Activated CD8-positive, alpha-beta memory T cell treated with anti-CD3 and anti-CD28 coated beads, Interleukin-2, amount 10 ng/mL, durations not matched to agents 7 days and 5 days (primary cell): ENCODE measurements at places on chromosomes 2 and 18. TPM values are rescaled to one million over a fixed set of nuclear protein-coding genes. Genes with fewer than 3 reads are reported as not detected.

Gene C1GALT1C1L
- total RNA-seq: 0.19 TPM

Gene LDAH
- 21.3 TPM for total RNA-seq

GRCh38 chr2:85772019-85772745, 18.4 kb downstream of the ATOH8 start:
- DNase-seq: no peak
- H3K4me1 ChIP-seq: peaks cover 5% of the 10 kb centered on the region
- no peak overlapping the region for H3K27ac ChIP-seq
- H3K4me3 ChIP-seq: no peak overlapping the region
- H3K27me3 ChIP-seq: peaks cover 45% of the 10 kb centered on the region

DNA sequence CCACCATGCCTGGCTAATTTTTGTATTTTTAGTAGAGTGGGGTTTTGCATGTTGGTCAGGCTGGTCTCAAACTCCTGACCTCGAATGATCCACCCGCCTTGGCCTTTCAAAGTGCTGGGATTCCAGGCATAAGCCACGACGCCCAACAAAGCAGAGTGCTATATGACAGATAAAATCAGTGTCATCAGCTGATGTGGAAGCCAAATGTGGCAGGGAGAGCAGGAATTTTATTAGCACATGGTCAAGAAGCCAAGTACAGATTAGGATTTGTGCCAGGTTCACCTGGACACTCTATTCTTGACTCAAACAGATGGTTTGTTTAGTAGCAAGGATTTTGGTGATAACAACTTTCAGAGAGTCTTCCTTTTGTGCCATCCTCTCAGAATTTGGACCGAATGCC, 62.7 kb downstream of the LCLAT1 start:
- no peak overlapping the region for H3K27ac ChIP-seq
- H3K27me3 ChIP-seq: no peaks in the 10 kb centered on the region
- DNase-seq: no peak
- peaks cover 19% of the 10 kb centered on the region for H3K36me3 ChIP-seq
- peaks cover 3% of the 10 kb centered on the region for H3K4me1 ChIP-seq

DNA sequence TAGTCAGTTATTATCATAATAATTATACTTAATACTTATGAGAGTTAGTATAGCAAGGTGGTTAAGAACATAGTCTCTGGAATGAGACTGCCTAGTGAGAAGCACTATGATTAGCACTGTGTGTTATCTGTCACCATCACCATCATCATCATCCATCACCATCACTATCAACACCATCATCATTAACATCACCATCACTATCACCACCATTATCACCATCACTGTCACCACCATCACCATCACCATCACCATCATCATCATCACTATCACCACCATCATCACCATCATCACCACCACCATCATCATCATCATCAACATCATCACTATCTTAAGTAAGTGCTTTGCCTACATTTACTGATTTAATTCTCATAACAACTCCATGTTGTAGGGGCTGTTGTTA, 39.6 kb downstream of the SRSF7 start:
- DNase-seq: no peak
- peaks cover 63% of the 10 kb centered on the region for H3K36me3 ChIP-seq
- no peak overlapping the region for H3K4me3 ChIP-seq
- peaks cover 61% of the 10 kb centered on the region for H3K4me1 ChIP-seq
- H3K27ac ChIP-seq: no peak overlapping the region
